ENCODE measurements at places on chromosomes 12 and 14.

- no peak for DNase-seq
These were observed 2.4 kb downstream of the RERG start for GRCh38 chr12:15218794-15219193.

- no peak for DNase-seq
These were observed 7.3 kb upstream of the CLECL1 start for GRCh38 chr12:9740106-9740750.

DNA sequence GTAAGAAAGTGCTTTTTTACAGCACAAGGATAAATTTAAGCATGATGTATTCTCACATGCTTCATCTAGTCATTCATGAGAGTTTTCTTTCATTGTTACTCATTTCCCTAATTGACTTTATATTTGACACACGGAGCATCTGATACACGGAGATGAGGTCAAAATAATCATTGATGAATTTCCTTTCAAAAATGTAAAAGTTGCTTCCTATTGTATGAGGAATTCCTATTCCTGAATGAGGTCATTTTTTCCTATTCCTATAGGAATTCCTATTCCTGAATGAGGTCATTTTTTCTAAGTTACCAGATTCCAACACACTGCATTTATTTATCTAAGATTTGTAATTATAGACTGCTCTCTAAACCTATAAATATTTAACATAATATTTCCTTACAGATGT lies 316.7 kb upstream of the KITLG start:
- no peak for DNase-seq

- no peak for DNase-seq
These were observed 198.8 kb downstream of the KITLG start for GRCh38 chr12:88381466-88381865.

GRCh38 chr14:61493239-61493638 lies 171.9 kb downstream of the PRKCH start:
- DNase-seq, result peak; percentile 89

GRCh38 chr12:81692008-81692407 lies 67.1 kb downstream of the PPFIA2 start:
- DNase-seq, result no peak

- DNase-seq, result no peak
These were observed 158.3 kb downstream of the SEC23A start for GRCh38 chr14:38944691-38945090.

DNA sequence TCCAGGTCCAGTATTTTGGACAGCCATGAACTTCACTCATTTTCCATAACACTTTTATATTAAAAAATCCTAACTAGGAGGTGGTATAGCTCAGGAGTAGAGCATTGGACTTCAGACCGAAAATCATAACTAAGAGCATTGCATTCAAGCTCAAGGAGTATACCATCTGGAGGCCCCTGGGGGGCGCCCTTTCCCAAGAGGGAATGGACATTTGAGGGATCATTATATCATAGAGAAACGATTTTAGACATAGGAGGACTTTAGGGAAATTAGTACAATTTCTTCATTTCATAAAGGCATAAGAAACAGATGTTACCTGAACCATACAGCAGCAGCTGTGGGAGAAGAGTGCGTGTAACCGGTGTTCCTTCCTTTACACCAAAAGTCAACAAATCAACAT lies 5.2 kb upstream of the ATG14 start:
- no peak for DNase-seq

DNA sequence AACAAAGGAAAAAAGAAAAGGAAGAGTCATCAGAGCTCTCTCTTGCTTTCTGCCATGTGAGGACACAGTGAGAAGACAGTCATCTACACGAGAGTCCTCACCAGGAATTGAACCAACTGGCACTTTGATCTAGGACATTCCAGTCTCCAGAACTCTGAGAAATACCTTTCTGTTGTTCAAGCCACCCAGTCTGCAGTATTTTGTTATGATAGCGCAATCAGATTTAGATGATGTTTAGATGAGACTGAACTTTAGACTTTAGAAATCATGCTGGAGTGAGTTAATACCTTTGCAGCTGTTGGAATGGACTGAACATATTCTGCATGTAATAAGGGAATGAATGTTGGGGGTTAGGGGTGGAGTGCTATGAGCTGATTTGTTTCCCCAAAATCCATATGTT lies 28.1 kb upstream of the RAB21 start:
- DNase-seq, result no peak

DNA sequence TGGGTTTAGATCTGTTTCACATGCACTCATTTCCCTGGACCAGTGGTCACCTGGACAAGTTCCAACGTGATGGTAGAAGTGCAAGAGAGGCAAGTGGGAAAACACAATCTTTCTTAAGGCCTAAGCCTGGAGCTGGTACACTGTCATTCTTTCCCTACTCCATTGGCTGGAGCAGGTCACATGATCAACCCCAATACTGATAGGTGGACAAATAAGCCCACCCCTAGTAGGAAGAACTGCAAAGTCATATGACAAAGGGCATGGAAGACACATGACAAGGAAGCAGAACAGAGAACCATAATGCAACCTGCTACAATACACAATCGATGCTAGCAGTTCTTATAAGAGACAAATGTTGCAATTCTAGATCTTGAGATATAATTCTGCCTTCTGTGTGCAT lies 66.3 kb downstream of the SRRM4 start:
- DNase-seq, result no peak

DNA sequence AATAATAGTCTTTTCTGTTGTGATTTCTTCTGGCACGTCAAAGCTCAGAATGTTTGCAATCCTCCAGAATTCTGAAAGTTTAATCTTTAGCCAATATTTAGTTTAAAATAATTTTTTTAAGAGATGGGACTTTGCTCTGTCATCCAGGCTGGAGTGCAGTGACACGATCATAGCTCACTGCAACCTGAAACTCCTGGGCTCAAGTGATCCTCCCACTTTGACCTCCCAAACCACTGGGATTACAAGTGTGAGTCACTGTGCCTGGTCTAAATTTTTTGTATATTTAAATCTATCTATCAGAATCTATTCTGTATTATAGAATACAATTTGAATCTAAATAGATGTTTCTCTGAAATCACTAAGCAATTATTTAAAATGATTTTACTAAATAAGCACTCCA lies 572.7 kb downstream of the VRK1 start:
- DNase-seq, result no peak

DNA sequence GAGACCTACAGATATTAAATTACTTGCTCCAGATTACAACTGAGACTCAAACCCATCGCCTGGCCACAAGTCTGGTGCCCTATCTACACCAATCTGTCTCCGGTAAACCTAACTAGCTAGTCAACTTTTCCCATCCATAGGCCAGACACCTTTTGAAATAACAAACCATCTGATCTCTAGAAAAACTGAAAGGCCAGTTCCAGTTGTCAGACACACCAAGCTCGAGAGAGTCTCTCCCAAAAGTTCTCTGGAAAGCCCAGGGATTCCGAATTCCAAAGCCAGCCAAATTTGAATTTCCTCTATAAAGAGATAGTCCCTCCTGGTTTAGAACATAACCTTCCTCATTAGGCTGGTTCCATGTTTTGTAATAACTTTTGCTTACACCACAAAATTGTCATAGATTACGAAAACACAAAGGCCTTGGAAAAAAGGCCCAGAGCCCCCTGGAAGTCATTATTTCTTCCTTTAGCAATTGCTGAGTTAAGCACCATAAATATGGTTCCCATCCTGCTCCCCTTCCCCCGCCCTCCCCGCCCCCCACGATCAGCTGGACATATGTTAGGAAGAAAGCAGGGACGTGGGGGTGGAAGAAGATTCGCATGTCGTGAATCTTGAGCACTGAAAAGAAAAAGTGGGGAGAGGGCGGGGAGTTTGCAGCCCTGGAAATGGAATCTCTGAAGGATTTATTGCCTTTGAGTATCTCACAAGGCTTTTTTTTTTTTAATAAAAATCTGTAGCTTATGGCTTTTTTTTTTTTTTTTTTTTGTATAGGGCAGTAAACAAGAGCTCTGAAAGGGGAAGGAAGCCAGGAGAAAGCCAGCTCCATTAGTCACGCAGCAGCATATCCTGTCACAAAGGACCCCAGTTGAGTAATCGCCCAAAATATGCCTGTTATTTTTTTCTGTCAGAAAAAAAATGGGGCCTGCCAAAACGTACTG lies 110.4 kb downstream of the ZFP36L1 start:
- DNase-seq, result peak; percentile 88

DNA sequence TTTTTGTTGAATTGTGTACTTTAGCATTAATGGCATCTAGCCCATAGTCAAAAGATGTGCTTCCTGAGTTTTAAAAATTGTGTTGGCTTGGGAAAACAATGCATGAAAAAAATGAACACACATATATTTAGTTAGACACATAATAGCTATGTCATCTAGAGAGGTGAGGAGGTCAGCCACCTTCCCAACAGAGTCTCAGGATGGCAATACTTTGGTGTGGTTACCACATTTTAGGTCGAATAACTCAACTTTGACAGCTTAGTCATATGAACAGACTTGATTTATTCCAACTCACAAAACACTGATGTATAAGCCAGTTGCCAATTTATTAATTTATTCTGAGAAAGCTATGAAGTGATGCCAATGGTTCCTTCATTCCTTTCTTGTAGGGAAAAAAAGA lies 114.0 kb downstream of the ETNK1 start:
- DNase-seq, result peak; percentile 15

- DNase-seq, result peak; percentile 59
These were observed 136.3 kb downstream of the AEBP2 start for GRCh38 chr12:19575337-19576243.

DNA sequence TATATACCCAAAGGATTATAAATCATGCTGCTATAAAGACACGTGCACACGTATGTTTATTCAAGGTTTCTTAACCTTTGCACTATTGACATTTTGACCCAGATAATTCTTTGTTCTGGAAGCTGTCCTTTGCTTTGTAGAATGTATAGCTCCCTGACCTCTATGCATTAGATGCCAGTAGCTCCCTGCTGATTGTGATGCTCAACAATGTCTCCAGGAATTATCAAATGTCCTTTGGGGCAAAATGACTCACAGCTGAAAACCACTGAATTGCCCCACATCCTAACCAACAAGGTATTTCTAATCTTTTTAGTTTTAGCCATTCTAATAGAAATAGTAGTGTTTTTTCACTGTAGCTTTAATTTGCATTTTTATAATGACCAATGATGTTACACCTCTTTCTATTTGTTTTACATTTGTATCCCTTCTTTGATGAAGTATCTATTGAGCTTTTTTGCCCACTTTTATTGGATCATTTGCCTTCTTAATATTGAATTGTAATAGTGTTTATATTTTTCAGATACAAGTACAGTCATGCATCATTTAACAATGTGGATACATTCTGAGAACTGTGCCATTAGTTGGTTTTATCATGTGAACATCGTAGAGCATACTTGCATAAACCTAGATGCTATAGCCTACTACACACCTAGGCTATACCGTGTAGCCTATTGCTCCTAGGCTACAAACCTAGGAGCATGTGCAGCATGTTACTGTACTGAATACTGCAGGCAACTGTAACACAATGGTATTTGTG lies 10.4 kb upstream of the NOPCHAP1 start:
- DNase-seq, result peak; percentile 33

DNA sequence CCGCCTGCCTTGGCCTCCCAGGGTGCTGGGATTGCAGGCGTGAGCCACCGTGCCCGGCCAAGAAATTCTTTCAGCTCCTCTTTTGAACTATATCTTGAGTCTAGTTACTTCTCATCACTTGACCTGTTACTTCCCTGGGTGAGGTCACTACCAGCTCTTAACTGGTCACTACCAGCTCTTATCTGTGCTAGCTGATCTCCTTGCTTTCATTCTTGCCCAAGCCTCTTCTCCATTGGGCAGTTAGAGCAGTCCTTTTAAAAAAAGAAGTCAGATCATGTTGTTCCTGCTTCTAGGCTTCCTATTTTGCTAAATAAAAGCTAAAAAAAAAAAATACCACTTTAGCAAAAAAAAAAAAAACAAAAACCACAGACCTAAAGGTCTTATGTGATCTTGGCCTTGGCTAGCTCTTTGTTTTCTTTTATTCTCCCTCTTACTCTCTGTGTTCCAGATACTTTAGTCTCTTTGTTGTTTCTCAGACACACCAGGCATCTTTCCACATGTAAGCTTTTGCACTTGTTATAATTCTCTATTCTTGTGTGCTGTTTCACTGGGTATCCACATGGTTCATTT lies 63.5 kb downstream of the RAD51B start:
- no peak for DNase-seq

DNA sequence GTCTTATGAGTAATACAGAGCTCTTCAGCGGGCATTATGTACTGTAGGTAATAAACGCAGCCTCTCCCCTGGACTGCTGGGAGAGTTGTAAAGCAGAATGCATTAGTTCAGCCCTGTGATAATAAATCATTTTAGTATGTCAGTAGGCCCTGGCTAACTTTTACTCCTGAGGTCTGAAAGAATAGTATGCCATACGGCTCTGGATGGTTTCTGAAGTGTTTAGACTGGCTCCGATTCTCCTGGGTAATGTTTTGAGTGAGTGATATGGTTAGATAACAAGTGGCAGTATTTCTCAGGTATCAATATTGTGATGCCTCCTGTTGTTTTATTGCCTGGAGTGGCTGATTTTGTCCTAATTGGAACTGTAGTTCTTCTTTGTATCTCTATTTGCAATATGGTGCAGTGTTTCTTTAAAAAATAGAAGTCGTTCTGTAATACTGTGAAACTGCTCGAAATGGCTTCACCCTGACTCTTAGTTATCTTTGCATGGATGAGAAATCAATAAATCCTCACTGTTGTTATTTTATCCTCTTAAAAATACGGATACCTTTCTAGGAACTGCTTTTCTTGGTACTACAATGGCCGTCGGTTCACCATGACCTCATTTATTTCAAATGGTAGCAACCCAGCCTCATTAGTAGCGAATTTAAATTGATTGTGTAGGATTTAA lies 100.2 kb downstream of the PDZRN4 start:
- no peak for DNase-seq

- peak; percentile 3 for DNase-seq
These were observed 42.1 kb upstream of the CHGA start for GRCh38 chr14:92880851-92881250.

DNA sequence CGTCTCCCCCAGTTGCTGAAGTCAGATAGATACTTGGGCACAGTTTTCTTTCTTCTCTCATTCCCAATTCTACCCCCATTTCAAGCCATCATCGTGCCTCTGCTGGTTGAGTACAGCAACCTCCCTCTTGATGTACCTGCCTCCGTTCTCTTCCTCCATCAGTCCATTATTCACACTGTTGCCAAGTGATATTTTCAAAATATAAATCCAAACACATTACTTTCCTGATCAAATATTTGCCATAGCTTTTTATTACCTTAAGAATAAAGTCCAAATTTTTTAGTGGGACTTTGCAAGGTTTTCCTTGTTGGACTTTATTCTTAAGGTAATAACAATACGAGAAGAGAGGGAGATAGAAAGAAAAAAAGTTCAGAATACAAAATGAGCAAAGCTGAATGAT lies 18.6 kb upstream of the SSPN start:
- no peak for DNase-seq

- DNase-seq, result no peak
These were observed 132.4 kb downstream of the GPR65 start for GRCh38 chr14:88137327-88137726.

- DNase-seq, result peak; percentile 22
These were observed 65.0 kb downstream of the RFLNA start for GRCh38 chr12:124359671-124360581.
